ENCODE measurements at places on chromosomes 5 and 9.

GRCh38 chr9:87269296-87270176 is 228.1 kb upstream of the DAPK1 start:
- no peak for DNase-seq

GRCh38 chr9:117189121-117189520 is 225.7 kb downstream of the ASTN2 start:
- no peak for DNase-seq

- no peak for DNase-seq
Measured at GRCh38 chr9:13508086-13508485, 228.6 kb upstream of the MPDZ start.

- no peak for DNase-seq
Measured at GRCh38 chr5:134209477-134210245, 16.2 kb downstream of the PPP2CA start.

GRCh38 chr9:8713811-8714165 is 914.2 kb upstream of the DMAC1 start:
- DNase-seq, result no peak

- DNase-seq, result no peak
Measured at GRCh38 chr9:31137176-31138160, 1247.0 kb upstream of the ACO1 start.

DNA sequence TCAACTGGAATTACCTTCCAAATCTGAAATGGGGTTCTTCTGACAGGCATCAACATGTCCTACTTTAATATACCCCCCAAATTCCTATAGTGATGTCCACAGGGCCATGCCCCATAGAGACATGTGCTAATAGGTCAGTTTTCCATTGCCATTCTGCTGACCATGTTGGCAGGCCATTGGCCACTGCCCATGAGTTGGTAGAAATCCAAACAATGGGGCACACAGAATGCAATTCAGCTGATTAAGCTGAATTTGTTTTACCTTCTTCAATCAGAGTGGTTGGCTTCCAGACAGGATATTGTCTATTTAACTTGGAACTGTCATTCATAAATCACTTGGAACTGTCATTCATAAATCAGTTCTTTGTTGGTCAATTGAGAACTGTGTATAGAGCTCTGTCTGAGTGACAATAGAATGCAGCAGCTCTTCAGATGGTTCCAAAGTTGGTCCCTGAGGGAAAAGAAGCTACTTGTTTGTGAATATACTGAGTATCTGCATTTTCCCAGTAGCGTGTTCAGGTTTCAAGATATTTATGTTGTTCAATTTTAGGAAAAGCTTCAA is 336.9 kb downstream of the DRD1 start:
- DNase-seq, result no peak

DNA sequence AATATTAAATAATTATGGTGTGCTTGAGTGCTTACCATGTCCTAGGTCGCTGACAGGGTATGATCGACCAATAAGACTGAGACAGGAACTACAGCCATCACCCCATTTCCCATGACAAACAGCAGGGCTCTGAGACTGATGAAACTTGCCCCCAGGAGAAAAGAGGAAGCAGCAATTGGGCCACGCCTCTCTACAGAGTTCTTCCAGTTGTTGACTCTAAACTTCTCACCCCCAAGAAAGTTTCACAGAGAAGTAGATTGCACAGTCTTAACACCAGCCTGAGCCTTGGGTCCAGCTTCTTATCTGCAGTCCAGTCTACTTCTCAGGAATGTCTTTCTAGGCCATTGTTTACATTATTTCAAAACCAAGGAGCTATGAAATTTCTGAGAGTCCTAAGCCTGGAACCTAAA is 182.2 kb upstream of the ANKRD55 start:
- no peak for DNase-seq

Data from activated naive CD4-positive, alpha-beta T cell (primary cell).